Fibroblast of lung (primary cell): ENCODE measurements at places on chromosomes 1 and 21. TPM values are rescaled to one million over a fixed set of nuclear protein-coding genes. Genes with fewer than 3 reads are reported as not detected.

ANXA9 gene
- under 0.01 and 0.33 TPM in 2 replicates for total RNA-seq

GRCh38 chr21:26116456-26117011 lies 54.0 kb downstream of the APP start:
- DNase-seq = peak; percentile 55

GRCh38 chr1:65681096-65681495 lies 111.6 kb upstream of the PDE4B start:
- peak; percentile 72 for DNase-seq

RGSL1 gene
- total RNA-seq = not detected in 2 replicates

- no peak for DNase-seq
Observed at GRCh38 chr1:170284951-170285350, 139.2 kb downstream of the NTMT2 start.

GRCh38 chr1:84442256-84442655 lies 36.8 kb upstream of the RPF1 start:
- DNase-seq = peak; percentile 91
